ENCODE measurements at places on chromosomes 6 and 20.

DNA sequence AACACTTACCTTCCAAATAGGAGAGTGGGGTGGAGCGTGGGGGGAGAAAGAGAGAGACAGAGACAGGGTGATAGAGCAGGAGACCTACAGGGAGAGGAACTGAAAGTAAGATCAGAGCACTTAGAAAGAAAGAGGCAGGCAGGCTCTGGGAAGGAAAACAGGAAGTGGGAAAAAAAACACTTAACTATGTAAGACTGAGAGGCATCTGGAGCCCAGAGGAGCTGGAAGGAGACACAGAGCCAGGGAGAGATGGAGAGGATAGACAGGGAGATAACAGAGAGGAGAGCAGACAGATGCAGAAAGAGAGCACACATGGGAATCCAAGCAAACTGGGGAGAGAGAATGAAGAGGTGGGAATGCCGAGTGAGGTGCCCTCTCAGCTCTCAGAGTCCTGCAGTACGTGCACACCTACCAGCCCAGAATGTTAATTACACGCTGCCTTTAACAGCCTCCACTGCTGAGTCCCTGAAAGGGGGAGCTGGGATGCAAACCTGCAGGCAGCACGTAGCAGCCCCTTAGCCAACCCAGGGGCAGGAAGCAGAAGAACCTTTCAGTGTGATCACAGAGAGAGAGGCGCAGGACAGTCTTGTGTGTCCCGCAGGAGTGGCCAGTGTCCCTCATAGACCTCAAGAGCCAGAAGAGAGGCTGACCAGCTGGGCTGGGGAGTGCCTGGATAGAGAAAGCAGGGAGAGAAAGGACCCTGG is 132.7 kb upstream of the LRFN2 start:
- DNase-seq = peak; percentile 26

- peak; percentile 74 for DNase-seq
Observed at GRCh38 chr20:431012-431904, 23.2 kb downstream of the RBCK1 start.

GRCh38 chr20:42099101-42099500 is 480.9 kb upstream of the CHD6 start:
- DNase-seq = peak; percentile 1

GRCh38 chr6:167697316-167697715 is 129.4 kb upstream of the AFDN start:
- DNase-seq = no peak

Data from COR-L47 (cell line).